WTC11 (cell line): ENCODE measurements at places on chromosomes 1 and 21. TPM values are rescaled to one million over a fixed set of nuclear protein-coding genes. Genes with fewer than 3 reads are reported as not detected.

The RPS27 gene
- total RNA-seq: 2,141 to 2,438 TPM (median 2,292 TPM) in 3 replicates

The SLC25A34 gene
- 0.82 to 2.0 TPM (median 1.1 TPM) in 3 replicates for total RNA-seq

DNA sequence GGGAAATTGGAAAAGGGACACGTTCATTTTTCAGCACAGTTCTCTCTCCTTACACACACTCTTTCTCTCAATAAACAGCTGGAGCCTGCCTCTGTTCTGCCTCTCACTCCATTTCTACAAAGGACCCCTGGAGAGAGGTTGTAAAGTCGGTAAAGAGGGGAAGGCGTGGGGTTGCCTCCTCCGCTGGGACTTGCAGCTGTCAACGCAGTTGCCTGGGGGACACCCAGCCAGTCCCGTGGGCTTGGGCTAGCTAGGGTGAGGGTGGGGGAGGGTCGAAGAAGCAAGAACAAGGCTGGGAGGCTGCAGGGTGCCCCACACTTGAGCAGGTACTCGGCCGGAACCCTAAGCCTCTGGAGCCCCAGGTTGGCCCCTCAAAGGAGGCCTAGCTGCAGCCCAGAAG, 27.6 kb downstream of the C1orf216 start:
- peak; percentile 20 for DNase-seq

DNA sequence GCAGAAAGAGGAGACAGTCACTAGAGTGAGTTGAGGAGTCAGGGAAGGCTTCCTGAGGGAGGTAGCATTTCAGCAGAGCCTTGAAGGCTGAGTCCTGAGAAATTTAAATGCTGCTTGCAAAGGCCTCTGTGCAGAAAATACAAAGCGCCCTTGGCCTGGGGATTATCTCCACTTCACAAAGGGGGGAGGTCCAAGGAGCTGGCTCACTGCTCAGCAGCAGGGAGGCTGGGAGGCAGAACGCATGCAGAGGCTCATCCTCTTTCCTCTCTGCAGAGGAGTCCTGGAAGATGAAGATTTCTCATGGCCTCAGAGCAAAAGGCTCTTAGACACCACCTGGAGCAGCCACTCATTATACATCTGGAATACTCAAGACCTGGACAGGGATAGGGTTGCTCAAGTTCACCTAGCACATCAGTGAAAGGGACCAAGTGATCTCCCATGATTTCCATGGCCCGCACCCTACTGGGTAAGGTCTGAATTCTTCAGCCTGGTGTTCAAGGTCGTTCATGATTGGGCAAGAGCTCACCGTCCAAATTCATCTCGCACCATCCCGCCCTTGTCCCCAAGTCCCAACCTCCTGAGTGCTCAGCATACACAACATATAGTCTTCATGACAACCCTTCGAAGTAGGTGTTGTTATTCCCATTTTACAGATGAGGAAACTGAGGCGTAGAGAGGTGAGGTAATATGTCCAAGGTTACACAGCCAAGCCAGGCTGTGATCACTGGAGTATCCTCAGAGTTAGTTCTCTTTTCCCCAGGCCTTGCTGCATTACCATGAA, 9.0 kb downstream of the SLC1A7 start:
- DNase-seq: no peak

GRCh38 chr1:91764471-91765115, 121.4 kb downstream of the TGFBR3 start:
- peak; percentile 61 for DNase-seq

GRCh38 chr1:91781371-91781825, 104.6 kb downstream of the TGFBR3 start:
- no peak for DNase-seq

DNA sequence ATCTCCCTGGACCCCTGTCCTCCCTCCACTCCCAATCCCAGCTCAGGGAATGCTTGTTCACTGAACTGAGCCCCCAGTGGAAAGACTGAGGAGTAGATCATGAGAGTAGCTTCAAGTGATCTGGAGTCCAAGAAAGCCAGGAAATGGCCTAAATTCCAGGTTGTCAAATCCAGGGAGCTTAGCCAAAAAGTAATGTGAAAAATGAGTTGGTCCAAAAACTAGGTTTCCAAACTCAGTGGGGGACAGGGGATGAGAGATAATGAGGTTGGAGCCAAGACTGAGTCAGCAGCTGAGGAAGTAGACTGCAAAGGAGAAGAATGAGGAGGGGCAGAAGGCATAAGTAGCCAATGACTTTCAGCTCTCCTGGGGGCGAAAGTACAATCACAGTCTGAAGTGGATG, 284.1 kb upstream of the BEND5 start:
- DNase-seq: no peak
